ENCODE measurements at places on chromosomes 6 and 20. TPM values are rescaled to one million over a fixed set of nuclear protein-coding genes. Genes with fewer than 3 reads are reported as not detected.

GRCh38 chr20:6920991-6921613 is 153.6 kb downstream of the BMP2 start:
- H3K27me3 ChIP-seq = peaks cover 3% of the 10 kb centered on the region
- H3K4me1 ChIP-seq = no peaks in the 10 kb centered on the region
- H3K4me3 ChIP-seq = no peak overlapping the region
- no peak for DNase-seq
- H3K27ac ChIP-seq = no peak overlapping the region

DNA sequence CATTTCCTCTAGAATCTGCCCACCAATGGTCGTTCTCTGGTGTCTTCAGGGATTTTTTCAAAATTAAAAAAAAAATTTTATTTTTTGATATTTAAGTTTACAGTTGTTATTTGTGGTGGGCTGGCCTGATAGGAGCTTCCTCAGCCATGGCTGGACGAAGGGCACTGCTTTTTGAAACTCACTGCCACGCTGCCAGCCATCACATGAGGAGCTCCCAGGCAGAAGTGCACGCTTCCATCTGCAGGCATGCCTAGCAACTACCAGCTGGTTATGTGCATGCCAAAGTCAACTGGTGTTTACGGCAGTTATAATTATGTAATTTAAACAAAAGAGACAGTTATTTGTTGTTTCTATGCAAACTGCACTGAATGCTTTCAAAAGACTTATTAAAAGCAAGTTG is 105.1 kb downstream of the IRF4 start:
- H3K27me3 ChIP-seq = no peaks in the 10 kb centered on the region
- H3K27ac ChIP-seq = no peak overlapping the region
- peaks cover 11% of the 10 kb centered on the region for H3K36me3 ChIP-seq
- no peak overlapping the region for H3K4me3 ChIP-seq
- H3K4me1 ChIP-seq = no peaks in the 10 kb centered on the region

DNA sequence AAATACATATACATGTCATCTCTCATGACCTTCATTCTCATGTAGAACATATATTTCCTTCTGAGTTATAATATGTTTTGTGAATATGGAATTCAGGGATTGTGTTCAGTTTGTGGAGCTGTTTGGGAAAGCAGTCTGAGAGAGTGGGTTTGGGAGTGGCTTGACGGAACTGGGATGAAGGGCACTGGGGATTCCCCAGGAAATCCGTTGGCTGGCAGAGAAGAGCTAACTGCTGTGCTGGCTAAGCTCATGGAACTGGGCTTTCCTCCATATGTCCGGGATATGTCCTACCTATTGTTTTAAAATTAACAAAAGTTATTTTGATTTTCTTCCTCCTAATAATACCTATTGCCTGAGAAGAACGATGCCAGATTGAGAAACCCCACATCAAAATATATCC is 359.5 kb upstream of the FLRT3 start:
- no peak for DNase-seq
- H3K27ac ChIP-seq = no peak overlapping the region
- H3K4me3 ChIP-seq = no peak overlapping the region
- H3K27me3 ChIP-seq = no peaks in the 10 kb centered on the region
- H3K36me3 ChIP-seq = no peaks in the 10 kb centered on the region
- H3K4me1 ChIP-seq = no peaks in the 10 kb centered on the region

DNA sequence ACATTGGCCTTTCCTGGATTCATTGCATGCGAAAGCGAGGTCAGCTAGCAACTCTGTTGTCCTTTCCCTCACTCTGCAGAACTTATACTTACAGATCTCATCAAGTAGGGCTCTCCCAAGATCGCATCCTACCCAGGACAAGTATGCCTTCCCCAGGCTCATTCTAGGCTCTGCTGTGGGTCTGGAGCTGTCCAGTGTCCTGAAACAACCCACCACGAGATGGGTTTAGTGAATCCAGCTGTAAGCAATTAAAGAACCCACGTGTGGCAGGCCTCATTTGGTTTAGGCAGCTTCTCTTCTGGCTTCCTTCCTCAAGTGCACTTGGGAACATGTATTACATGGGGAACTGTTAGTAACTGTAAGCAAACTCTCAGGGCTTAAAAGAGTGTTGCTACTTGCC is 406.5 kb upstream of the CHD6 start:
- no peak for DNase-seq
- H3K27ac ChIP-seq = no peak overlapping the region
- H3K27me3 ChIP-seq = no peaks in the 10 kb centered on the region
- H3K36me3 ChIP-seq = no peaks in the 10 kb centered on the region
- H3K4me3 ChIP-seq = no peak overlapping the region

- H3K4me1 ChIP-seq = no peaks in the 10 kb centered on the region
- H3K36me3 ChIP-seq = no peaks in the 10 kb centered on the region
- no peak overlapping the region for H3K4me3 ChIP-seq
- H3K27me3 ChIP-seq = no peaks in the 10 kb centered on the region
- H3K27ac ChIP-seq = no peak overlapping the region
Observed at GRCh38 chr6:25875563-25875905, 1.5 kb upstream of the SLC17A3 start.

- no peak overlapping the region for H3K27ac ChIP-seq
- H3K27me3 ChIP-seq = no peaks in the 10 kb centered on the region
- no peak for DNase-seq
- H3K36me3 ChIP-seq = peaks cover 7% of the 10 kb centered on the region
- peaks cover 16% of the 10 kb centered on the region for H3K4me1 ChIP-seq
Observed at GRCh38 chr20:54208548-54209176, 775 bp downstream of the PFDN4 start.

Gene GJA10
- polyA plus RNA-seq = not detected

- no peak for DNase-seq
- no peak overlapping the region for H3K4me3 ChIP-seq
- peaks cover 98% of the 10 kb centered on the region for H3K36me3 ChIP-seq
- no peaks in the 10 kb centered on the region for H3K27me3 ChIP-seq
- no peak overlapping the region for H3K27ac ChIP-seq
Observed at GRCh38 chr6:111683749-111684267, 78.1 kb upstream of the TRAF3IP2 start.

GRCh38 chr20:13059398-13060136 is 50.8 kb downstream of the SPTLC3 start:
- H3K27me3 ChIP-seq = no peaks in the 10 kb centered on the region

GRCh38 chr20:57069442-57069841 is 197.0 kb downstream of the BMP7 start:
- H3K4me1 ChIP-seq = no peaks in the 10 kb centered on the region
- no peak overlapping the region for H3K27ac ChIP-seq
- no peak overlapping the region for H3K4me3 ChIP-seq
- H3K36me3 ChIP-seq = no peaks in the 10 kb centered on the region

DNA sequence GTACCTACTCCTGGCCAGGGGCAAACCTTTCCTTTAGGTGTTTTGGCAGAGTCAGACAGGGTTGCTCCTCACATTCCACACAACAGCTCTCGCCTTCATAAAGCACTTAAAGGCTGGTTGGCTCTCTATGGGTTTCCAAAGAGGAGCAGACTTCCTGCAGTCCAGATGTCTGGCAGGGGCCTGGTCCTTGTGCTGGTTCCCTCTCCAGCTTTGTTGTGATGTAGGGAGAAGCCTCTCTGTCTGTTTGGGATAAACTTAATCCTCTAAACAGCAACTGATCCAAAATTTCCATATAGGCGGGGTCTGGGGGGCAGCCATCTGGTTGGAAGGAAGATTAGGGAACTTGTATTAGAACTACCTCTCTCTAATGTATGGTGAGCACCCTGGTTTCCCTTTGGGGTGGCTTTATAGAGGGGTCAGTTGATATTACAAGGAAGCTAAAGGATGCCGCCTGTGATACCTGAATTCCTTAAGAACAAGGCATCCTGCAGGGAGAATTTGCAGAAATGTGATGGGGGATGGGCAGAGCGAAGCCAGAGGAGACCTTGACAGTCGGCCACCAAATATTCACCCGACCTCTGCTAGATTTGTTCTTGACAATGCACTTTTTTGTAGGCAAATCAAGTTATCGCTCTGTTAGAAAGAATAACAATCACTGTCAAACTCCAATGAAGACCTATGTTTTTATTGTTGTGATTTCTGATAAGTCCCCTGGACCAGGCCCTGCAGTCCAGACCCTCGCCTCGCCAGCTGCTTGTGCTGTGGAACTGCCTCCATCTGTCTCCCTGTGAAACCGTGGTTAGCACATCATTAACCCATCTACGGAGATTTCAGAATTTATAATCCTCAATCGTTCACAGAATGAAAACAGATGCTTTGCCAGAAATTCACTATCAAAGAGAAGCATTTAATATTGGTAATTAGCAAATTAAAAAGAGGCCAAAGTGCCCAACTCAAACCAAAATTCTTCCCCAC is 94.0 kb upstream of the RALGAPA2 start:
- no peak for DNase-seq
- H3K4me3 ChIP-seq = no peak overlapping the region
- no peaks in the 10 kb centered on the region for H3K27me3 ChIP-seq
- H3K27ac ChIP-seq = no peak overlapping the region
- H3K4me1 ChIP-seq = peaks cover 7% of the 10 kb centered on the region

DNA sequence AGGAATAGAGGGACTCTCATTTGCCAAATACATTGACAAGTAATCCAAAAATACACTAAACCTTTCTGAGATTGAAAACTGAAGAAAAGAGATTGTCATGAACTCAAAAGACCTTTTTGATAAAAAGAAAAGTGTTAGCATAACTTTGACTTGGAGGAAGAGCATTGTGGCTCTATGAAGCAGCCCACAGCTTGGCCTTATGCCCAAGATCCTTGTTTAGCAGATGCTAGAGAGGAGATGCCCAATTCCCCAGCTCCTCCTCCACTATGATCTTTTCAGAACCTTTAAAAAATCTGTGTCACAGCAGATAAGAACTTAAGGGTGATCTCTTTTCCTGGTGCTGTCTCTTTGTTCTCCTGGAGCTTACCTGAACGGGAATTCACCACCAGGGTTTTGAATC is 35.8 kb upstream of the IGF2R start:
- H3K4me1 ChIP-seq = no peaks in the 10 kb centered on the region
- DNase-seq = no peak
- no peak overlapping the region for H3K4me3 ChIP-seq
- no peaks in the 10 kb centered on the region for H3K36me3 ChIP-seq

DNA sequence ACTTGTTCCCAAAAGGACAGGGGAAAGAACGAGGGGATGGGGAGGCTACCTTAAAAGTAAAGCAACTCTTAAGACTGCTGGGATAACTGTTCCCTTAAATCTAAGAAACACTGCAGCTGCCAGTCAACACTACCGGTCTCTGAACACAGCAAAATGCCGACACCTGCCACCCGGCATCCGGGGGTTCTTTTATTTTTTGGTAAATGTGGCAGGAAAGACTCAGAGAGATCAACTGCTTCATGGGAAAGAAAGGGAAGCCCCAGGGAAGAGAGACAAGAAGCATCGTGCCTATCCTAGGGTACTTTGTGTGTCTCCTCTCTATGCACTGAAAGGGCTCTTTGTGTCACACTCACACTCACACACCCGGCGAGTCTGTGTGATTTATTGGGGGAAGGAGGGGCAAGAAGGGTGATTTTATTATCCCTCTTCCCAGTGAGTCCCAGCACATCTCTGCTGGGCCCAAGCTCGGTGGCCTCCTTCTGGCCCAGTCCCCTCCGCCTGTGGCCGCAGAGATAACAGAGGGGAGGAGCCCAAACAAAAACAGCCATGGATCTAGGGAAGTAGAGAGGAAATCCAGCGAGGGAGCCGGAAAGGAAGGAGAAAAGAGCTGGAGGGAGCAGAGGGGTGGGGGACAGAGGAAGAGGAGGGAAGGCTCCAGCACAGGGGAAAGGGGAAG is 1.4 kb downstream of the FYN start:
- H3K4me3 ChIP-seq = peak overlapping the region; percentile 65
- no peaks in the 10 kb centered on the region for H3K27me3 ChIP-seq
- H3K36me3 ChIP-seq = peaks cover 8% of the 10 kb centered on the region
- peak overlapping the region; percentile 71 for H3K27ac ChIP-seq
- peaks cover 48% of the 10 kb centered on the region for H3K4me1 ChIP-seq
- DNase-seq = no peak

Gene MACROD2
- polyA plus RNA-seq = not detected

Gene METTL24
- polyA plus RNA-seq = not detected

GRCh38 chr6:131041814-131042213 is 21.2 kb downstream of the EPB41L2 start:
- no peak overlapping the region for H3K4me3 ChIP-seq
- no peaks in the 10 kb centered on the region for H3K36me3 ChIP-seq
- DNase-seq = no peak
- no peaks in the 10 kb centered on the region for H3K27me3 ChIP-seq

Gene C20orf144
- polyA plus RNA-seq = 0.05 TPM
